ENCODE measurements at places on chromosomes 6 and 20.

DNA sequence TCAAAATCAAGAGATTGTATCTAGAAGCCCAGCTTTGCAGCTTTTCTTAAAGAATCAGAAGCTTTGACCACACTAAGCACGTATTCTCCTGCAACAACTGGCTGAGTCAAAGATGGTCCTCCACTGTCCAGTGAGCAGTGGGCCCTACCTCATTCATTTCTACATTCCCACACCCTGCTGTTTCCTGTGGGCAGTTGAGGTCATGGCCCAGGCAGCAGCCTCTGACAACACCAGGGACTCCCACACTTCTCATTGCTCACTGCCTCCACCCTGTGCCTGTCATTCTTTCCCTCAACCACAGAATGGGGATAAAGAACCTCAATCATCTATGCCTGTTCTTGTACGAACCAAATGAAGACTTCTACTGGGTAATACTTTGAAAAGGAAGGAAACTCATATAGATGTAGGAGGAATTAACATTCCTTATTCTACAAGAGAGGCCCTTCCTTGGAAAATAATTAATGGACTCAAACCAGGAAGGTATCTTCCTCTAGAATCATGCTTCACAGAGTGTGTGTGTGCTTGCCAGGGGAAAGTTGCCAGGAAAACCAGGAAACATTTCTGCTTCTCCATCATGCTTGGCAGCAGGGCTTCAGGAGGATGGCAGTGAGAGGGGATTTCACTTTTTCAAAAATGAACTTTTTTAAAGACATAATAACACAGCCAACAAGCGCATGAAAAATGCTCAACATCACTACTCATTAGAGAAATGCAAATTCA lies 191.7 kb upstream of the RIN2 start:
- DNase-seq, result no peak

DNA sequence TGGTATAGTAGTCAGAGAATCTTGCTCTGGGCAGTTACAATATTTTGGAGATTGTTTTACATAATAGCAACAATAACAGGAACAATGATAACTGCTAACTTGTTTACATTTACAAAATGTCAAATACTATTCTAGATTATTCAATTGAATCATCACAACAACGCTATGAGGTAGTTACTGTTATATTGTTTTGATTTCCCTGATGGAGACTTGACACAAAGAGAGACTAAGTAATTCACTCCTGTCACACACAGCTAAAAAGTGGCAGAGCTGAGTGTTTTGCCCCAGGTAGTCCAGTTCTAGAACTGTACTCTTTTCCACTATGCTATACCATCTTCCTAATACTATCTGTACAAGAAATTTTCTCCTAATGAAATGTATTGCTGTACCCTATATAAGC lies 356.1 kb downstream of the LAMA2 start:
- no peak for DNase-seq

GRCh38 chr6:24051942-24052589 lies 73.9 kb upstream of the NRSN1 start:
- DNase-seq, result no peak

DNA sequence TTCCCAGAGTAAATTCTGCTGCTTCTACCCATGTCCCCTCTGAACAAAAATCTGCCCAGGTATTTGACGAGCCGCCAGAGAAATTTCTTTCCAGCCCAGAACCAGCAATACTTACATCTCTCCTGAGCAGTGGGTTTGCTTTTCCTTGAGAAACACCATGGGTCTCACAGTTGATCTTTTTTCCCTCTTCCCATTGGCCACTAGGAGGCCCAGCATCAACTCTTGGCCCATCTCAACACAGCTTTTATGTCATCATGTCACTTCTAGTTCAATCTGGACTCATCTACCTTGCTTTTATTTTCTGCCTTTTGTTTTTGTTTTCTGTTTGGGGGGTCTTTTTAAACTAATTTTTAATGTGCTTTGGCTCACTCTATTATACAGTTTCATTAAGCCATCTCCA lies 18.8 kb downstream of the MAFB start:
- DNase-seq, result no peak

DNA sequence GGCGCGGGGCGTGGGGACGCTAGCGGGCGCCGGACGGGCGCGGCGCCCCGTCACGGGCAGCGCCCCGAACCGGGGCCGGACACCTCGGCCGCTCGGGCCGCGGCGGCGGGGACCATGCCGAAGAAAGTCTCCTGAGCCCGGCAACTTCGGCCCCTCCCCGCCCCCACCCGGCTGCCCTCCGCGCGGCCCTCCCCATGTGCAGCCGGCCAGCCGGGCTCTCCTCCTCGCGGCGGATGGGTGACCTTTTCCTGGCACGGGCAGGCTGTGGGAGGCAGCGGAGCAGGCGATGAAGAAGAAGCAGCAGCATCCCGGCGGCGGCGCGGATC lies 278 bp downstream of the UST start:
- no peak for DNase-seq

DNA sequence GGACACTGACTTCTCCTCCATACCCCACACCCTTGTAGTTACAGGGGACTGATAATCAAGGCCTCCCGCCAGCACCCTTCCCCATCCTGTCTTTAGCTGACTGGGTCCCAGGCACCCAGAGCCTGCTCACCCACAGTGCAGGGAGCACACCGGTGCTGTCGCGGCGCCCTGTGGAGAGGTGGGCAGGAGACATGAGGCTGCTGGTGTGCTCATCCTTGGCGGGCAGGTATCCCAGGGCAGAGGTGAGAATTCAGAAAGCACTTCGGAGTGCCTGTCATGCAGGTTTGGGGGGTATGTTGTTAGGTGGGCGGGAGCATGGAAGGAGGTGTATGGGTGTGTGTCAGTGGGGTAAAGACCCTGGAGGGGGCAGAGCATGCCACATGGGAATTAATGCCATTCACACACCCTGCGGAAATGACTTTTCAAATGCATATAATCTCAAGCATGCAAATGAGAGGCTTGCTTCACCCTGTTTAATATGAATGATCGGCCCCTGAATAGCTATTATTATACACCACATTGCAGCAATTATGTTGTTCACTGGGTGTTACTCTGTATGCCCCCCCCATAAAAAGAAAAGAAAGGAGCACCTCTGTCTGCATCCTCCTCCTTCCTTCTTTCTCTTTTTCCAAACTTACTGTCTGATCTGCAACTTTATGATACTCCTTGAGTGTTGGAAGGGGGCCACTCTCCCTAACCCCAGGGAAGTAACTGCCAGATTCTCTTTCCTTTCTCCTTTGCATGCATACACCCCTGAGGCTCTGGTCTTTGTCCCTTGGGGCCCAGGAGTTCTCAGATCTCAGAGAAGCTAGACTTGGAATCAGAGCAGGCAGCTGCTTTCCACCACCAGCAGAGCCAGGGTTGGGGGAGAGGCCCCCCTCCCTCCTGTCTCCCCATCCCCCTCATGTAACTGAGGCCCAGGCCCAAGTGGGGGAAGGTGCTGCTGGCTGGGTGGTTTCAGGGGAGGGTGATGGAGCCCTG lies 16.0 kb downstream of the FOXP4 start:
- no peak for DNase-seq

GRCh38 chr20:10551732-10552724 lies 116.9 kb downstream of the SLX4IP start:
- no peak for DNase-seq

- DNase-seq, result no peak
Measured at GRCh38 chr20:44135417-44136204, 51.4 kb downstream of the JPH2 start.

Measured in left lobe of liver (tissue), 2 donors.